ENCODE measurements at places on chromosomes 4 and X. TPM values are rescaled to one million over a fixed set of nuclear protein-coding genes. Genes with fewer than 3 reads are reported as not detected.

DNA sequence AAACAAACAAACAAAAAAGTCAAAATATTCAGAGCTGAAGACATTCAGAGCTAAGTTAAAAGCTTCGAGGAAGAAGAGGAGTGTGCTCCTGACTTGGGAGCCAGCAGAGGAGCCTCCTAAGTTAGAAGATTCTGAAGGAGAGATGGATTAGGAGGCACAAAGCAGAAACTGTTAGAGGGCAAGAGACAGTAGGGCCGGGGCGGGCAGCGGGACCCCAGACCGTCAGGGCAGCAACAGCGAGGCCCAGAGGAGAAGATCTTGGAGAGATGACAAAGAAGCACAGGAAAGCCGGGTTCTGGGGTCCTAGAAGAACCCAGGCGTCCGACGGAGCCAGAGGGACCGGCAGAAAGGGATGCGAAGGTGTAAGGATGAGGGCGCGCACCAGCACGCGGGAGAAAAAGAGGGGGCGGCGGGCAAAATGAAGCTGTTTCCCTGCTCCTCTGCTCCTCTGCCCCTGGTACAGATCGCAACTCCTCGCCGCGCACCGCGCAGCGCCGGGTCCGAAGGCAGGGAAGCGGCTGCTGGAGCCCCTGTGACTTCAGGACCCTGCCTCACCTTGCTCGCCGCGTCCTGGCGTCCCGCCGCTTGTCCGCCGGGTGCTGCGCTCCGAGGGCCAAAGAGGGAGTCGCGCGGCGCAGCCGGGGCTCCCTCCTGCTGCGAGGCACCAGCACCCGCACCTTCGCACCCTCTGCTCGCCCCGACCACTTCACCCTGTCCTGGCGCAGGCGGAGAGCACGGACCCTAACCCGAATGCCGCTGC lies 477 bp downstream of the KLHL13 start:
- peak; percentile 33 for DNase-seq

The GIMD1 gene
- total RNA-seq: not detected

The PABPC1L2A gene
- total RNA-seq: 1.4 TPM

DNA sequence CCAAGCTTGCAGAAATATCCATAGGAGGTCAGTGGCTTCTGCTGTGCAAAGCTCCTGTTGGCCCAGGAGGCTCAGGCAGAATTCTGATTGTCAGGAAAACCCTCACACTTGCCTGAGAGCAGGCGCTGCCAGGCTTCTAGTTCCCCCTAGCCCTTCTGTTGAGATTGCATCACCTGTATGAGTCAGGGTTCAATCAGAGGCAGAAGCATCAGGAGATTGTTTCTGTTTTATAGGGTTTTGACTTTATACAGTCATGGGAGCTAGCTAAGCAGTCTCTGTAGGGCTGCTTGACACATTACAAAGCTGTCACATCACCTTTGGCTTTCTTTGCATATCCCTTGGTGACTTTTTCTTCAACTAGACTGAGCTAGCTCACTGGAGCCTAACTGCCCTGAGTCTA lies 27.8 kb downstream of the DIPK2B start:
- DNase-seq: peak; percentile 2
